ENCODE measurements at places on chromosomes 12 and 14. TPM values are rescaled to one million over a fixed set of nuclear protein-coding genes. Genes with fewer than 3 reads are reported as not detected.

GRCh38 chr12:120364487-120364886 is 4.5 kb downstream of the MSI1 start:
- peaks cover 10% of the 10 kb centered on the region for H3K4me1 ChIP-seq
- no peak overlapping the region for H3K4me3 ChIP-seq
- H3K36me3 ChIP-seq: no peaks in the 10 kb centered on the region
- H3K27me3 ChIP-seq: peaks cover 16% of the 10 kb centered on the region
- no peak for DNase-seq

DNA sequence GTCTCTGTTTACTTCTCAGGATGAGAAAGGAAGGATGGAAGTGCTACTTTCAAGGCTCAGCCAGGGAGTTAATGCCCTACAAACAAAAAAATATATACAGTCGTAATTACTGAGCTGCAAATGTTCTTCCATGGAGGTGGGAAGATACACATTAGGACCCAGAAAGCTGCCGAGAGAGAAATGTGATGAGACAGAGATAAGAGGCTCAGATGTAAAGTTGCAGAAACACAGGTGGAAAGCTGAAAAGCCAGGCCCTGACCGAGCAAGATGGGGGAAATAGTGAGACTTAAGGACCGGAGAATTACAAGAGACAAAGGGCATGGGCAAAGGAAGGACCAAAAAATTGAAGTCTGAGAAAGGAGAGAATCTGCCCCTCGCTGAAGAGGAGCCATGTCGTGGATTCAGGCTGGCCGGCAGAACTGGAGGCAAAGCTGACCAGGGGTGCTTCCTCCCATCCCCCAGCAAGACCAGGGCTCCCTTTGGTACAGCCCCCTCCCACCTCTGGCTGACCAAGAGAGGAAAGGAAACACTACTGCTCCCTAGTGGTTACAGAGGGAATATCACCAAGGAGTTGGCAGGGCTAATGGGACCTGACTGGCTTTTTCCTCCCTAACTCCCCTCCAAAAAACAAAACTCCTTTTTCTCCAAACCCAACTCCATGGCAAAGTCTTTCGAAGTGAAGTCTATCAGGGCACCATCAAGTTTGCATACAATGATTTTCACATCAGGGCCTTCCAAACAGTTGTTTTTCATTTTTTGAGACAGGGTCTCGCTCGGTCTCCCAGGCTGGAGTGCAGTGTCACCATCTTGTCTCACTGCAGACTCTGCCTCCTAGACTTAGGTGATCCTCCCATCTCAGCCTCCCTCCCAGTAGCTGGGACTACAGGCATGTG is 12.1 kb downstream of the ZFHX2 start:
- H3K4me3 ChIP-seq: no peak overlapping the region
- no peaks in the 10 kb centered on the region for H3K36me3 ChIP-seq
- H3K4me1 ChIP-seq: no peaks in the 10 kb centered on the region
- no peaks in the 10 kb centered on the region for H3K27me3 ChIP-seq
- DNase-seq: peak; percentile 33

GRCh38 chr14:56903304-56903969 is 93.2 kb upstream of the OTX2 start:
- no peaks in the 10 kb centered on the region for H3K4me1 ChIP-seq
- peaks cover 2% of the 10 kb centered on the region for H3K27me3 ChIP-seq
- no peak overlapping the region for H3K4me3 ChIP-seq

DNA sequence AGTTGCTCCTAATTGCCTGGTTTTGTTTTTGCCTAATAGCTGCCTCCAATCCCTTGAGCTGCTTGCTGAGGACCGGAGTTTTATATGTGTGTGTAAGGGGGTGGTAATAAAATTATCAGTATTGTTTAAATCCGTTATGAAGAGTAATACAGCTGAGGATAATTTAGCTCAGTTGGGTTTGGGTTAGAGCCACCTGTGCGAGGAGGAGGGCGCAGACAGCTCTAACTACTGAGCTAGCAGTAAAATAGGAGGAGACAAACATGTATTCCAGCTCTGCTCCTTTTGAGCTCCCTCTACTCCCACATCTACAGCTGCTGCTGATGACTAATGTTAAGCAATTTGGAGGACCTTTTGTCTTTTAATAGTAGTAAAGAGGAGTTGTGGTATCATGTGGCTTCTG is 61.5 kb downstream of the SPATS2 start:
- H3K27ac ChIP-seq: no peak overlapping the region
- H3K27me3 ChIP-seq: no peaks in the 10 kb centered on the region
- no peak overlapping the region for H3K4me3 ChIP-seq
- no peaks in the 10 kb centered on the region for H3K36me3 ChIP-seq
- no peaks in the 10 kb centered on the region for H3K4me1 ChIP-seq
- no peak for DNase-seq

DNA sequence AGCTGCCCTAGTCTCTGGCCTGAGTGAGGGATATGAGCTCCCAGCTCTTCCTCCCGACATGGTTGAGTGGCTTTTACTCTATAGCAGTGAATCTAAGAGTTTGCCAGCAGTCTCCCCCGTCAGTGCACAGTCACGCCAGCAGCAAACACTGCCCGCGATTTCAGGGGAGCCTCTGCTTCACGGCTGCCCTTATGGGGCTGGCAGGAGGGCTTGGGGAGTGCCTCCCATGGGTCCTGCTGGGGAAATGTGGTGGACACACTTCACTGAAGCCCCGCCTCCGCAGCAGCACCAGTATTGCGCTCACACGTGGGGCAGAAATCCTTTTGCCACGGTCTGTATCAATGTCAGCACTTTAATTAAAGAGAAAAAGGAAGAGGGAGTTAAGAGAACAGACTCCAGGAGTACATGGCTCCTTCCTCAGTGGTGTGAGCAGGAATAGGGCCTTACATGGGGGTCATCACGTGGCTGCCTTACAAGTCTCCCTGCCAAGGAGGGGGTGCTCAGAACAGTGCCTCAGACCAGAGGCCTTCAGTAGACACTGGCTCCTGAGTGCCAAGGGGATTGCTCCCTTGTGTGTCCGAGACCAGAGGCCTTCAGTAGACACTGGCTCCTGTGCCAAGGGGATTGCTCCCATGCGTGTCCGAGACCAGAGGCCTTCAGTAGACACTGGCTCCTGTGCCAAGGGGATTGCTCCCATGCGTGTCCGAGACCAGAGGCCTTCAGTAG is 55.7 kb downstream of the SFSWAP start:
- no peak overlapping the region for H3K27ac ChIP-seq
- H3K4me3 ChIP-seq: no peak overlapping the region
- H3K36me3 ChIP-seq: peaks cover 81% of the 10 kb centered on the region
- H3K4me1 ChIP-seq: no peaks in the 10 kb centered on the region

DNA sequence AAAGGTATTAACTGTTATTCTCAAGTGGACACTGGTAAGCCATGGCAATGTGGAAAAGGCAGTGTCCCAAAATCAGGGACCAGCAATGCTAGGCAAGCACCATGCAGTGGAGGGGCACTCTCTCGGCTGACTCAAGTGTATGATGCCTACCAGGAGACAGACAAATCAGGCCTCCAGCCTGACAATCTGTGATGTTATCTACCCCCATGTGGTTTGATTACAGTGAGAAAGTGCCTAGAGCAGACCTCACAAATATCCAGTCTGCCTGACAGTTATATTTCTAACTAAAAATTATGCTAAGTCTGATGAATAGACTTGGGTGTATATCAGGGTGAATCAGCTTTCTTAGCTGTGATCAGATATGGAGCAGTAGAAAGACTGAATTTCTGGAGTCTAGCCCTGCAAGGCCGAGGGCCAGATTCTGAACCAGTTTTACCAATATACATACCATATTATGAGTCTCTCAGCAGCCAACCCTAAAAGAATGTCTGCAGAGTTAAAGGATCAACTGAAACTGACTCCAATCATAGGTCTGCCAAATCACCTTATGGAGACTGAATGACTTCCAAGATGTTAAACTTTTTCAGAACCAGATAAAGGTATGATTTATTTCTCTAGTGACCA is 3.2 kb downstream of the PLBD1 start:
- peaks cover 5% of the 10 kb centered on the region for H3K4me1 ChIP-seq
- no peak overlapping the region for H3K27ac ChIP-seq
- peaks cover 5% of the 10 kb centered on the region for H3K27me3 ChIP-seq

- H3K4me3 ChIP-seq: no peak overlapping the region
- H3K36me3 ChIP-seq: peaks cover 15% of the 10 kb centered on the region
- H3K27me3 ChIP-seq: no peaks in the 10 kb centered on the region
- H3K27ac ChIP-seq: no peak overlapping the region
- no peak for DNase-seq
Measured at GRCh38 chr12:1934831-1935230, 16.4 kb upstream of the CACNA2D4 start.

DNA sequence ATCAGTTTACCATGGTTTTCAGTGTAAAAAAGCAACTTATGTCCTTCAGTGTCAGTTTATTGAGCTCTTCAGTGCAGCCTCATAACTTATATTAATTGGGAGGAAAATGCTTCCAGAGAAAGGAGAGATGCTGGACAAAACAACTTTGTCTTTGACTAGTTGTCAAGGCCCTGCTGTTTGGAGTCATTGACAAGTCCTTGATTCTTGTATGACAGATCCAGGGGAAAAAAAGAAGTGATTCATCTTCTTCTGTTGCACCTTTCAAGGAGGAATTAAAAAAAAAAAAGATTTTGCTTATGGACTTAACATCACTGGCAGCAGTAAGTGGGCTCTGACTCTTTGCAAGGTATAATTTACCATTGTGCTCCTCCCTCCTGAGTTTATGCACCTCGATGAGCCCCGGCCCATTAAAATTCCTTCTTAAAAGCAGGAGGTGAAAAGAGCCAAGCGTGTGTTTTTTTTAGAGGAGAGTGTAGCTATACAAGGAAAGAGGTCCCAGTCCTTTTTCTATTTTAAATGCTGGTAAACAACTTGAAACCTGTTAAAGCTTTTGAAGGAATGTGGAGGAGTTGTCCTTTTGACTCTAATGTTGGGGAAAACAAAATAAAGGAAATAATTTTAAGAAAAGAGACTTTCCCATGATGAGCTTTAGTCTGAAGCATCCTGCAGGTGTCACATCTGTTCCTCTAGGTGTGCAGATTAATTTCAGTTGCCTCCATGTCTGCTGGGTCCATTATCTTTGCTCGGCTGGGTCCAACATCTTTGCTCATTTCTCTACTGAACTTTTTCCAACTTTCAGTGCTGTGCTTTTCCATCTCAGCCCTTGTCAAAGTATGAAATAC is 431.6 kb downstream of the RAD51B start:
- H3K27me3 ChIP-seq: no peaks in the 10 kb centered on the region
- H3K4me1 ChIP-seq: peaks cover 10% of the 10 kb centered on the region
- no peak overlapping the region for H3K27ac ChIP-seq
- H3K4me3 ChIP-seq: peak overlapping the region; percentile 32

- H3K4me1 ChIP-seq: no peaks in the 10 kb centered on the region
- H3K27ac ChIP-seq: no peak overlapping the region
- peaks cover 12% of the 10 kb centered on the region for H3K27me3 ChIP-seq
- no peaks in the 10 kb centered on the region for H3K36me3 ChIP-seq
Measured at GRCh38 chr14:59564366-59564765, 12.2 kb downstream of the CCDC175 start.

GRCh38 chr12:119885549-119885948 is 8.4 kb upstream of the CIT start:
- no peaks in the 10 kb centered on the region for H3K4me1 ChIP-seq
- H3K27me3 ChIP-seq: peaks cover 7% of the 10 kb centered on the region
- no peak overlapping the region for H3K4me3 ChIP-seq

GRCh38 chr14:53401646-53402045 is 248.5 kb upstream of the DDHD1 start:
- no peaks in the 10 kb centered on the region for H3K36me3 ChIP-seq
- no peak for DNase-seq
- H3K27ac ChIP-seq: no peak overlapping the region
- no peaks in the 10 kb centered on the region for H3K27me3 ChIP-seq
- no peak overlapping the region for H3K4me3 ChIP-seq

DNA sequence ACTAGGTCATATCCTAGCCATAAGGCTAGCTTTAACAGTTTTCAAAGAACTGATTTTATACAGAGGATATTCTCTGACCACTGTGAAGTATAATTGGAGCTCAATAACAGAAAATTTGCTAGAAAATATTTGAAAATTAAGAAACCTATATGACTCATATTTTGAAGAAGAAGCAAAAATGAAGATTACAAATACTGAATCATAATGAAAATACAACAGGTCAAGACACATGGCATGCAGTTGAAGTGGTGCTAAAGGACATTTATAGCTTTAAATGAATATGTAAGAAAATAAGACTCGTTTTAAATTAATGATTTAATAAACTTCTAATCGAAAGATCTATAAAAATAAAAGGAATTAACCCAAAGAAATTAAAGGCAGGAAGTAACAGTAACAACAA is 1234.6 kb downstream of the SLC16A7 start:
- H3K27ac ChIP-seq: no peak overlapping the region
- no peaks in the 10 kb centered on the region for H3K4me1 ChIP-seq
- no peak overlapping the region for H3K4me3 ChIP-seq
- H3K27me3 ChIP-seq: no peaks in the 10 kb centered on the region

GRCh38 chr14:60684203-60684602 is 34.9 kb upstream of the SIX1 start:
- H3K4me3 ChIP-seq: no peak overlapping the region
- H3K4me1 ChIP-seq: no peaks in the 10 kb centered on the region
- no peaks in the 10 kb centered on the region for H3K36me3 ChIP-seq

DNA sequence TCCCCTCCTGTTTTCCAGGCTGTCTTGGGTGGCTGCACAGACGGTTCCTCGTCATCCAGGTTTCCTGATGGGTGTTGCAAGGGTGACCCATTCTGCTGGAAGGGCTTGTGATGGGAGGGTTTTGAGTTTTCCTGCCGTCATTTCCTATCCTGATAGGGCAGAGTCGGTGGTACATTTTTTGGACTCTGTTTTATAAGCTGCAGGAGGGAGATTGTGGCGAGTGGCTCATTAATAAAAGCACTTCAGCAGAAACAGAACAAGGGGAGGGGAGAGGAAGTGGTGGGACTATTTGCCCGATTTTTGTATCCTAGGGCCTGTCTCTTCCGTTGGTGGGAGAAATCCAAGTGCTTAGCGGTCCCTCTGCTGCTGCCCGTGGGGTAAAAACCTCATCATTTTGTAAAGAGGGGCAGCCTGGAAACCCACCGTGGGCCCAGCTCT is 40.0 kb downstream of the TSPAN9 start:
- no peak overlapping the region for H3K27ac ChIP-seq
- H3K36me3 ChIP-seq: no peaks in the 10 kb centered on the region
- H3K4me1 ChIP-seq: no peaks in the 10 kb centered on the region
- no peak overlapping the region for H3K4me3 ChIP-seq

The GPR137C gene
- total RNA-seq: 0.22 TPM

The YEATS4 gene
- 32.6 TPM for total RNA-seq

The CCDC175 gene
- 0.22 TPM for total RNA-seq

The C1RL gene
- 21.0 TPM for total RNA-seq

The POTEM gene
- total RNA-seq: not detected

The INHBC gene
- total RNA-seq: not detected

The CCDC196 gene
- not detected for total RNA-seq

The PTPRB gene
- total RNA-seq: not detected

The AEBP2 gene
- 64.7 TPM for total RNA-seq

The IRAK3 gene
- total RNA-seq: 3.6 TPM
